GM12891 (cell line): ENCODE measurements at places on chromosomes 7 and 10.

GRCh38 chr7:112529521-112529920, 48.7 kb downstream of the LSMEM1 start:
- DNase-seq = no peak

GRCh38 chr10:67629461-67629971, 66.5 kb downstream of the CTNNA3 start:
- DNase-seq = no peak

DNA sequence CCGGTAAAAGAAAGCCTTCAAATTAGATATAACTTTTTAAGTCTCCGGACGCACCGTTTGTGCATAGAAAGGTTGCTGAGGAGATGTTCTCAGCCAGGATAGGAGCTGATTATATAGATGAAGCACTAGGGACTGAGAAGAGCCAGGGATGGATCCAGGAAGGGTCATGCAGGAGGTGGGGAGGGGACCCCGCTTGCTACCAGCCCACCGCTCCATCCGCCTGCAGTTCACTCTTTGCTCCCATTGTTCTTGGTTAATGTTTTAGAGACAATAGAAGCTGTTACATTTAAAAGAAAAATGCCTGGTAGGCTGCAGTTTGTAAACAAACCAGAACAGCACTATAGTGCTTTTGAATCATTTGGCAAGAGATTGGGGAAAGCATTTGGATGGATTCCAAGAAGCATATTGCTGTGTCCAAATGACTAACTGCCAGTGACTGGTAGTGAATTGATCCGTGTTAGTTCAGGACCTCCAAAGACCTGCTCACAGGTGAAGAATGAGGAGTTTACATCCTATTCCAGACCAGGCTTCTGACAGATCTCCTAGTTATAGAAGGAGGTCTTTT, 175.9 kb upstream of the TAC1 start:
- no peak for DNase-seq

- DNase-seq = no peak
Measured at GRCh38 chr10:110780704-110781103, 91.0 kb upstream of the PDCD4 start.

DNA sequence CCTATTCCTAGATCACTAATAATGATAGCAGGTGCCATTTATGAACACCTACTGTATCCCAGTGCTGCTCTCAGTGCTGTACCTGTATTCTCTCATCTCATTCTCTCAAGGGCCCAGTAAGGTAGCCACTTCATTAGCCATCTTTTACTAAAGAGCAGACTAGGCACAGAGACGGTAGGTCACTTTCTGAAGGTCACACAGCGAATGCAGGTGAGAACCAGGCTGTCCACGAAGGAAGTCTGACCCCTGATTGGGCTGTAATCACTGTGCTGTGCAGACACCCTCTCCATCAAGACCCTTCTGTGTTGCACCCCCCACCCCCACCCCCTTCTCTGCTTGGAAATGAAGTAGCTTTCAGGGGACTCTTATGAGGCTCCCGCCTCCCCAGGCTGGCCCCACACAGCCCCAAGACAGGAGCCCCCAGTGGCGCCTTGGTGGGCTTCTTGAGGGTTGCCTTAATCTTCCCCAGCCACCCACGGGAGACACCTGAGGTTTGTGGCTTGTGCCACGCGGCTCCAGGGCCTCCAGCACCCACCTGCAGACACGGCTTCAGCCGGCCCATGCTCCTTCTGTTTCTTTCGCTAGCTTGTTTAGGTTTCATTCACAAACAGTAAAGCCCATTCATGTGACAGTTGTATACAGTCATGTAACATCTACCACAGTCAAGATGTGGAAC, 81.7 kb upstream of the FAM20C start:
- DNase-seq = no peak

DNA sequence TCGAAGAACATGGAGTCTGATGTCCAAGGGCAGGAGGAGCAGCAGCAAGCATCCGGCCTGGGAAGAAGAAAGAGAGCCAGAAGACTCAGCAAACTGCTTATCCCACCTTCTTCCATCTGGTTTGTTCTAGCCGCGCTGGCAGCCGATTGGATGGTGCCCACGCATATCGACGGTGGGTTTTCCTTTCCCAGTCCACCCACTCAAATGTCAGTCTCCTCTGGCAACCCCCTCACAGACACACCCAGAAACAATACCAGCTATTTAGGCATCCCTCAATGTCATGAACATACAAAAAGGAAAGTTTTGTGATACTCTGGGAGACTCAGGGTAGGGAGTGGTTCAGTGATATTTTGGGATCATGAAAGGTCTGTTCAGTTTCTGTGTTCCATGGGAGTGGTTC, 139.6 kb downstream of the LYZL1 start:
- no peak for DNase-seq

DNA sequence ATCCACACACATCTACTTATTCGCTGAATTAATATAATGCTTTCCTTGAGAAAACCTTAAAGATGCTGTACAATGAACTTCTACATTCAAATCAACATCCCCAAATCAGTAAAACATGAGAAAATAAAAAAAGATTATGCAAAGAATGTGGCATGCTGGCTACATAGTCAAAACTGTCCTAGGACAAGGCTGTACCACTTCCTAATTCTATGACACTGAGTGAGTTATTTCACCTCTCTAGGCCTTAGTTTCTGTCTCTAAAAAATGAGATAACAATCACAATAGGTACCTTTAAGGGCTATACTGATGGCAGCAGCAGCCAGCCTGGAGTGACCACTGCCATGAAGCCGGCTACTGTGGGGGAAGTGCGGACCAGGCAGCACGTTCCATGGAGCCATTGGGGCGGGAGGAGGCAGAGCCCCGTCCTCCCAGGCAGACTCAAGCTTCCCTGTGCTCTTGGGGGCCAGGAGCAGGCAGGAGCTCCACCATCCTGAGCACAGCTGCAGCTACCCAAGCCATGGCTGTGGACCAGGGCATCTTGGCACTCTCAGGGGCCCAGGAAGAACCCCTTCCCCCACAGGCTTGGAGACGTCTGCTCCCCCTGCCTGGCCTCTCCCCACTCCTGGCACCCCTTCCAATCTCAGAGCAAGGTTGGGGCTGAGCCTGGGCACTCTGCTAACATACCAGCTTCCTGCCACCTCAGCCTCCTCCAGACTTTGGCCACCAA, 110.2 kb downstream of the ELAPOR2 start:
- no peak for DNase-seq

DNA sequence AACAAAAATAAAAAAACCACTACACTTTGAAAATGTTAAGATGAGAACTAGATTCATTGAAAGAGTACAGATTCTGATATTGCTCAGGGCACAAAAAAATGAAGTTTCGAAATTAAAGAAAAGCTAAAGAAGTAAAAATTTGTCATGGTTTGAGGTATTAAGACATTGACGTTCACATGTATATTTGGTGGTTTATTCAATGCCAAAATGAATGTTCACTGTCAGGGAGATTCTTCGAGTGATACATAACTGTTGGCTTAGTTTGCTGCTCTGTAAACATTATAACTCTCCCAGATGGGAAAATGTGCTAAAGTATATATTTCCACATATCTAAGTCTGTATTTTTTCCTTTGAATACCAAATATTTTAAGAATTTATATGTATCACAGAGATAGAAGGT, 345.0 kb downstream of the SEMA3D start:
- no peak for DNase-seq

DNA sequence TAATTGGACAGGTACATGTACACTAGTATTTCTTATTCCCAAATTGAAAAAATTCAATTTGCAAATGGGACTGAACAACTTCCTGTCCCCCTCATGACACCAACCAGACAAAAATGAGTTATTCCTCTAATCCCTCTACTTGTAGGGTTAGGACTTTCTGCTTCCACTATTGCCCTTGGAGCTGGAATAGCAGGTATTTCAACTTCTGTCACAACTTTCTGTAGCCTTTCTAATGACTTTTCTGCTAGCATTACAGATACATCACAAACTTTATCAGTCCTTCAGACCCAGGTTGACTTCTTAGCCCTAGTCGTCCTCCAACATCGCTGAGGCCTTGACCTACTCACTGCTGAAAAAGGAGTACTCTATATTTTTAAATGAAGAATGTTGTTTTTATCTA, 6.4 kb downstream of the CYP3A7 start:
- DNase-seq = no peak

GRCh38 chr10:79025199-79025832, 43.5 kb upstream of the ZMIZ1 start:
- no peak for DNase-seq

DNA sequence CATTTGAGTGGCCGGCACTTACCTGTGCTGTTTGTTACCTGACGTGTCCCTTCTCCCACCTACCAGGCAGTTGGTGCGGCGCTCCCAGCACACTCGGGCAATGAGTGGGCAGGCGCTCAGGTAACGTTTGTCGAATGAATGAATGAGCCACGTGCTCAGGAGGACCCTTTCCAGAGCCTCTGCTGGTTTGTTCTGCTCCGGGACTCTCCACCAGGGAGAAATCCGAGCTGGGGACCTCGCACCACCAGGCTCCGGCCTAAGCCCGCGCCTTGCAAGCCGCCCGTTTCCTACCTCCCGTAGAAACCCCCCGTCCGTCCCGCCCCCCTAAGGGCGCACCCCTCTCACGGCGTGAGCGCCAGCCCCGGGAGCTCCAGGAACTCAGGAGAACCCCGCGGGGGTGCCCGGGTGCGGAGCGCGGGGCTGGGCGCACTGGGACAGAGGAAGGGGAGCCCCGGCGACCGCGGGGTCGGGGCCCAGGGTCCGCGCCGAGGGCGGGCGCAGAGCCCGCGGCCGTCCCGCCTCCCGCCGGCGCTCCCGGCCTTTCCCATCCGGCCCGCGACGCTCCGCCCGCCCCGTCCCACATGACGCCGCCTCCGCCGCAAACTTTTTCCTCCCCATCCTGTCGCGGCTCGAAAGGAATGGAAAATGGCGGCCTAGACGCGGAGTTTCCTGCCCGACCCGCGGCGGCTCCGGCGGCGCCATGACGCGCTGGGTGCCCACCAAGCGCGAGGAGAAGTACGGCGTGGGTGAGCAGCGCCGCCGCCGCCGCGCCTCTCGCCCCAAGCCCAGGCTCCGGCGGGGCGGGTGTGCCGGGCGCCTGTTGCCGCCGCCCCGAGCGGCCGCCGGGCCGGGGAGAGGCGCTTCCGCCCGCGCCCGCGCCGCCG, at the start of gene DOCK1:
TSS of gene DOCK1 (plus strand) at position 611 of the 884 bp plus-strand sequence. CDS start at position 701, 90 bp downstream.
- no peak for DNase-seq

DNA sequence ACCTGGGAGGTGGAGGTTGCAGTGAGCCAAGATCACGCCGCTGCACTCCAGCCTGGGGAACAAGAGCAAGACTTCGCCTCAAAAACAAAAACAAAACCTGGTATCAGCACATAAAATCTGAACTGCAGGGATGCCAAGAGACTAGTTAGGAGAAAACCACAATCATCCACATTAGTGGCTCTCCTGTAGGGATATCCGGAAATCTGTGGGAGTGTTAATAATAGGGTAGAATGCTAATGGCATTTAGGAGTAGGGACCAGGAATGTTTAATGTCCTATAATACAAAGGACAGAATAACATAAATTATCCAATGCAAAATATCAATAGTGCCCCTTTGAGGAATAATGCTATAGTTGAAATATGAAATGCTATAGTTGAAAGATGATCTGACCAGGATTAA, 24.3 kb downstream of the KIF5B start:
- DNase-seq = no peak

GRCh38 chr7:36794689-36795088, 70.4 kb upstream of the AOAH start:
- no peak for DNase-seq

GRCh38 chr7:20543500-20543899, 72.0 kb upstream of the ABCB5 start:
- DNase-seq = no peak

- DNase-seq = no peak
Measured at GRCh38 chr7:157124690-157125089, 14.0 kb upstream of the UBE3C start.

- DNase-seq = no peak
Measured at GRCh38 chr7:7207876-7208275, 25.5 kb downstream of the C1GALT1 start.

DNA sequence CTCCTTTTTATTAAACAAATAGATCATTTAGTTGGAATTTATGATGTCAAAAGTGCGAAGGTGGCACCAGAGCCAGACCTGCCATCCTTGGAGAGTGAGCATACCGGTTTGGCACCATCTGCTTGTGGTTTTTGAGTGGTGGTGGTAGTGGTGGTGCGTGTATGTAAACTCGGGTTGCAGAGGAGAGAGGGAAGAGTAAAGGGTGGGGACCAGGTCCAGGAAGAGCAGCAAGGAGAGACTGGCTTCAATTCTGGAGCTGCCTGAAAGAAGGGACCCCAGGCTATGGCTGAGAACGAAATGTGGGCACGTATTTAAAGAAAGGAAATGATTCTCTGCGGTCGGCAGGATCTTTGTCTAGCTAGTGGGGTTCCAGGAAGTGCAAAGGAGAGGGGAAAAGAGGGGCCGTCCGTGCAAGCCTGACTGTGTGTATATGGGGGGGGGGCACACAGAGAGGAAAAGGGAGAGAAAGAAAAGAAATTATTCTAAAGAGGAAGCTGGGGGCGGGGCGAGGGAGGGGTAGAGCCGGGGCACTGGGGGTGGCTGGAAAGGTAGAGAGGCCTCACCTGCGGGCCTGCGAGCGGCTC, 448 bp upstream of the GOLGA7B start:
- no peak for DNase-seq

DNA sequence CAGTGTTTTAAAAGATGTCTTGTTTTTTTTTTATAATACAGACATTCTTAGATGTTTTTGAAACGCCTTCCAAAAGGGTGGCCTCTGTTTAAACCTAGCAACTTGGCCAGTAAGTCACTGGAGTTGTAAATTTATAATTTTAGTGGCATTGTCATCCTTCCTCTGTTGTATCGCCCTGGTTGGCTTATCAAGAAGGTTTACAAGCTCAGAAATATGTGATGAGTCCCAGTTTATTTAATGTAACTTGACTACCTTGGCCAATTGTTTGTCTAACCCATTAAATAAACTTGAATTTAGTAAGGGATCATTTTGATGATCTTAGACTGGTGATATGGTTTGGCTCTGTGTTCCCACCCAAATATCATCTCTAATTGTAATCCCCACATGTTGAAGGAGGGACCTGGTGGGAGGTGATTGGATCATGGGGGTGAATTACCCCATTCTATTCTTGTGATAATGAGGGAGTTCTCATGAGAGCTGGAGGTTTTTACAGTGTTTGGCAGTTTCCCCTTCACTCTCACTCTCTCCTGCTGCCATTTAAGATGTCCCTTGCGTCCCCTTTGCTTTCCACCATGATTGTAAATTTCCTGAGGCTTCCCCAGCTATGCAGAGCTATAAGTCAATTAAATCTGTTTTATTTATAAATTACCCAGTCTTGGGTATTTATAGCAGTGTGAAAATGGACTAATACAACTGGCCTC, 13.4 kb upstream of the NT5C3A start:
- no peak for DNase-seq

GRCh38 chr7:21999896-22000295, 54.2 kb upstream of the CDCA7L start:
- DNase-seq = no peak

GRCh38 chr7:129829737-129830631, 122.8 kb downstream of the UBE2H start:
- DNase-seq = no peak

DNA sequence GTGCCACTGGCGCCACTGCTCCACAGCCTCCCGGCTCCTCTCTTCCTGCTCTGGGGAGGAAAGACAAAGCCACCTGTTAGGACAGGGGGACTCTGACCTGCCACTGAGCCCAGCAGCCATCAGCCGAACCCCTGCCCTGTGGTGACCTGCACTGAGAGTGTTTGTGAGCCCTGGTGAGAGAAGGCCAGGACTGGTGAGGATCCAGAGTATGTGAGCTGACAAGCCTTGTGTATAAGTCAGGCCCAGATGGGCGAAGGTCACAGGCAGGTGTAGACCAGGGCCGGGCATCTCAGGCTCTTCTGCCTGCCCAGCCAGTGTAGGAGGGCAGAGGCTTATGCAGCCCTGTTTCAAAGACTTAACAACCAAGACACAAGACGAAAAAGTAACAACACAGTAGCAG, 12.0 kb downstream of the UCMA start:
- no peak for DNase-seq
